C1 segment of cervical spinal cord (tissue), 14 donors: ENCODE measurements at places on chromosomes 6 and 20.

GRCh38 chr6:89200706-89201215 is 16.4 kb downstream of the GABRR1 start:
- DNase-seq, result no peak

GRCh38 chr6:156886409-156886808 is 109.2 kb downstream of the ARID1B start:
- DNase-seq, result no peak

DNA sequence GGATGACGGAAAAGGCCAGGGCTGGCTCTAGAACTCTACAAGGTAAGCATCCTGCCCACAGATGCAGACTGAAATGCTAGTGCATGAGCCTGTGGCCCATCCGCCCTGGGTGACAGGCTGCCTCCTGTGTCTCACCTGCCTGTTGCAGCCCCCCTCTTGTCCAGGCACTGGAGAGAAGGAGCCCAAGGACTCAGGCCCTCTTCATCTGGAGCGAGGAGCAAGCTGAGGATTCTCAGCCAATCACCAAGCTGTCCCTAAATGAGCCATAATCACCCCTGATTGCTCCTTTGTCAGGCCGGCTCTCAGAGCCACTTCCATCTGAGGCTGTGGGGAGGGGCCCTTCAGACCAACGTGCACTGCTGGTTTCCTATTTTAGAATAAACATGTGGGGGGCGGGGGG is 10.0 kb upstream of the SLC32A1 start:
- no peak for DNase-seq

- DNase-seq, result no peak
These were observed 31.4 kb downstream of the B4GALT5 start for GRCh38 chr20:49682278-49682677.

DNA sequence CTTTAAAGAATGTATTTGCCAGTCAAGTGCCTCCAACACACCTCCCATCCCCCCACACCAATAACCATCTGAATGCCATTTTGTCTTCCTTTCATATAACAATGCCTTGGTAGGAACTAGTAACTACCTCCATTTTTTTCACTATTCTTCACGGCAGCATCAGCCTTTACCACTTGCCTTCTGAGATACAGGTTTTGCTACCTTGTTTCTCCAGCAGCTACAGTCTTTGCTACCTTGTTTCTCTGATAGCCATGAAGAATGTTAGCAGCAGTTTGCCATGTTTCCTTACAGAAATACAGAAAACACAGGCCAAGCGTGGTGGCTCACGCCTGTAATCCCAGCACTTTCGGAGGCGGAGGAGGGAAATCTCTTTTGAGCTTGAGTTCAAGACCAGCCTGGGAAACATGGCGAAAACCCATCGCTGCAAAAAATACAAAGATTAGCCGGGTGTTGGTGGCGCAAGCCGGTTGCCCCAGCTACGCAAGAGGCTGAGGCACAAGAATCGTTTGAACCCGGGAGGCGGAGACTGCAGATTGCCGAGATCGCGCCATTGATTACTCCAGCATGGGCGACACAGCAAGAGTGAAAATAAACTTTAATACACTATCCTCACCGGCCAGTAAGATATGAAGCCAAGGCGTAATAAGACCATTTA is 100.9 kb downstream of the HFE start:
- DNase-seq, result no peak

DNA sequence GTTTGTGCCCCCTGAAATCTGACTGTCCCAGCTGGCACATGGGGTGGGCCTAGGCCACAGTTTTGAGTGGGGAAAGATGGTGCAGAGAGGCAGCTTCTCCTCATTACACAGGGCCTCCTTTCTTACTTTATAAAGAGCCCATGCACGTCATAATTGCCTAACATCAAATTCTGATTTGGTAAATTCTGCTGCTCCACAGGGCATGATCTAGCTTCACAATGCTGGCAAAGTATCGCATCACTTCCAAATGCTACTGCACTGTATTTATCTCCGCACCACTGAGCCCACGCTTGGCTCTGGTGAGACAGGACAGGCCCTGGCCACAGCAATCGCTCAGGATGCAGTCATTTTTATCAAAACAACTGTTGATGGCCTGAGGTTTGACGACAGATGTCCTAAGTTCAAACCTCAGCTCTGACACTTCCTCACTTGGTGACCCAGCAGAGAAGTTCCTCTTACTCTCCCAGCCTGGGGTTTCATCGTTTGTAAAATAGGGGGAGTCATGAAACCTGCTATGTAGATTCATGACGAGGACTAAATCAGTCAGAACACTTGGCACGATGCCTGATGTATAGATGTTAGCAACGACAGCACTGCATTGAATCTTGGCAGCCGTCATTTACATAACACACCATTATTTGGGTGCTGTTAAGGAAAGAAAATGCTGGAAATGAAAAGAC is 187.9 kb downstream of the TTLL2 start:
- DNase-seq, result no peak

DNA sequence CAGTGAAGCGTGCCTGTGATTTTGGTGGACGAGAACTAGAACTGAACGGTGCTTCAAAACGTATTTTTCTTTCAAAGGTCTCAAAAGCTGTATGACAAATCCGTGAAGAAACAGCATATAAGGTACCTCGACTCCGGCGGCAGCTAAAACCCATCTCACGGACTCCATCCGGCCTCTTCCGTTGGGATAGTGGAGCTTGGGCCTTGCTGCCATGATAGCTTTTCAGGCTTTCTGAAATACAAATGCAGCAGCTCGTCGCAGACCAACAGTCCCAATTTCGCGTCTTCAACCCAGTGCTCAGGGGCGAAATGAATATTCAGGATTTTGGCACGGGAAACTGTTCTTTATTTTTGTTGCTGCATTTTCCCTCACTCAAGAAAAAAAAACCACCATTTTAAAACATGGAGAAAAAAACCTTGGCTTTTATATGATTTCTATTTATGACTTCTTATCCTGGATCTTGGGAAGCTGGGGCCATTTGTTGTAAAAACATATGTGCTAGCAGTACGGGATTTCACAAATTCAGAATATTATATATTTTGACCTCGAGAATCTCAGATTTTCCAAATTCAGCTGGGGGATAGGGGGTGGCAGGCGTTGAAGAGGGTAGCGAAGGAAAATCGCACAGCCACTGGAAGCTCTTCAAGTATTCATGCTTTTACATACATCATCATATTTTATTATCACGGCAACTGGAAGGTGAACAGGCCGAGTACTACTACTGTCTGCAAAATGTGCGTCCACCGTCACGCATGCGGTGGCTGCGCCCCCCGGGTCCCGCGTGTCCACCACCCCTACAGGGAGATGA is 849 bp downstream of the GSTA4 start:
- peak; percentile 60 for DNase-seq

- DNase-seq, result no peak
These were observed 14.2 kb upstream of the TGM3 start for GRCh38 chr20:2281563-2281962.

DNA sequence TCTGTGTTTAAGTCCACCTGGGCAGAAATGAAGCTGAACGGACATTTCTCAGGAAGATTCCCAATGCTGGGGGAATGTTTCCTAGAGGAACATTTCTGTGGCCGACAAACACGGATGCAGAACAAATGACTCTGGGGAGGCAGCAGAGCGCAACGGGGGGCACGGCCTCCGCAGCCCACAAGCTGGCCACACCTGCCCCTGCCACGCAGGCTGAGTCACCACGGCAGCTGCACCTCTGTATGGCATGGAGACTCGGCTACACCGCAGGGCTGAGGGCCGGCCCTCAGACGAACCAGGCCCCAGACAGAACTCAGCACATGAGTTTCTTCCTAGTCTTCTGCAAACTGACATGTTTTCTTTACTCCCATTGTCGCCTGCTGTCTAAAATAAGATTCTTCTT is 10.0 kb upstream of the PRR18 start:
- DNase-seq, result no peak

DNA sequence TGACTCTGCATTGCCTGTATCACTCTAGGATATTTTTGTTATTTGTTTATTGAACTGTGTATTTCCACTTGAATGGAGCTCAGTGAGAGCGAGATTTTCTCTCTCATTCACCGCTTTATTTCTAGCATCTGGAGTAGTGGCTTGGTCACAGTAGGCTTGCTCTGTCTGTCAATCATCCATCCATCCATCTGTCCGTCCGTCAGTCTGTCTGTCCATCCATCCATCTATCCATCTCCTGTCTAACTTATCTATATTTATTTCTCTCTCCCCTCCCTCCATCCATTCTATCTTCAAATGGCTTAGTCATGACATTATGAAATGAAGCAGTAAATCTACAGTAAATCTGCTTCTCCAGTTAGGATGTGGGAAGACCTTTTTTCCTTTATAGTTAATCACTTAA is 94.6 kb downstream of the TIAM2 start:
- no peak for DNase-seq

DNA sequence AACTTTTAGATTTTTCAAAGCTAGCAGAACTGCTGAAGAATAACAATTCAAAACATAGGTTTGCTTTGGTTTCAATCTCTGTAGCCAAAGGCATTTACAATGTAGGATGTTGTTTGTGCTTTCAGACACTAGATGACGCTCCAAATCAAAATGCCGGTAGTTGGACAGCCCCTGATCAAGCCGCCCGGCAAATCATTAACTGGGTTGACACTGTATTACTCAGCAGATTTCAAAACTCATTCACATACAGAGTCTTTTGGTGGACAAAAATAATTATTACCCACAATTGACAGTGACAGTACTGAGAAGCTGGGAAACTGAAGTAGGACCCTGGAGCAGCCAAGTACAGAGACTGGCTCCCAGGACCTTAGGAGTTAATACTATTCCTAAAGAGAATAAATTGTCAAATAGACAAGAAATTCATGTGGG is 21.3 kb upstream of the HFE start:
- DNase-seq, result peak; percentile 3

- peak; percentile 85 for DNase-seq
These were observed 335.2 kb downstream of the SYNE1 start for GRCh38 chr6:152301765-152302568.

- DNase-seq, result no peak
These were observed 4.8 kb upstream of the TRIM40 start for GRCh38 chr6:30130887-30131862.
